HFF-Myc (cell line): ENCODE measurements at places on chromosomes 7 and 10.

GRCh38 chr10:131109726-131110125 is 201.8 kb downstream of the TCERG1L start:
- no peak for DNase-seq

GRCh38 chr7:43844257-43844656 is 25.1 kb downstream of the MRPS24 start:
- DNase-seq: no peak

- DNase-seq: no peak
Measured at GRCh38 chr10:24552346-24553016, 171.2 kb downstream of the ARHGAP21 start.

GRCh38 chr7:1672851-1673486 is 2.9 kb downstream of the ELFN1 start:
- no peak for DNase-seq

- no peak for DNase-seq
Measured at GRCh38 chr10:71209731-71210541, 2.4 kb upstream of the UNC5B start.

DNA sequence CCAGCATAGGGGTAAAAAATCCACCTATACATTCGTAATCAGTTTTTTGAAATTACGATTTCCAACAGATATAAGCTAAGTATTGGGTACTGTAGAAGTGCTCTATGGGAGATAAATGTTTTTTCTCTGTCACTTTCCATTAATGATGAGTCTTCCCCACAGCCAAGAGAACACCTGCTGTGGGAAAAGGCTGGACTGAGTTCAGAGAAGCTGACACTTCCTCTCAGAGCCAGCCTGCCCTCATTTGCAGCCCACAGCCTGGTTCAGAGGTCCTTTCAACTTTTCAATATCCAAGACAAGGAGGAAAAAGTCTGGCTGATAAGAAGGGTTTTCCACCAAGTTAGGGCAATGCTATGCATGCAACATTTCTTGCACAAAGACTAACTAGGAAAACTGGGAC is 64.5 kb upstream of the DNAJB12 start:
- DNase-seq: no peak

DNA sequence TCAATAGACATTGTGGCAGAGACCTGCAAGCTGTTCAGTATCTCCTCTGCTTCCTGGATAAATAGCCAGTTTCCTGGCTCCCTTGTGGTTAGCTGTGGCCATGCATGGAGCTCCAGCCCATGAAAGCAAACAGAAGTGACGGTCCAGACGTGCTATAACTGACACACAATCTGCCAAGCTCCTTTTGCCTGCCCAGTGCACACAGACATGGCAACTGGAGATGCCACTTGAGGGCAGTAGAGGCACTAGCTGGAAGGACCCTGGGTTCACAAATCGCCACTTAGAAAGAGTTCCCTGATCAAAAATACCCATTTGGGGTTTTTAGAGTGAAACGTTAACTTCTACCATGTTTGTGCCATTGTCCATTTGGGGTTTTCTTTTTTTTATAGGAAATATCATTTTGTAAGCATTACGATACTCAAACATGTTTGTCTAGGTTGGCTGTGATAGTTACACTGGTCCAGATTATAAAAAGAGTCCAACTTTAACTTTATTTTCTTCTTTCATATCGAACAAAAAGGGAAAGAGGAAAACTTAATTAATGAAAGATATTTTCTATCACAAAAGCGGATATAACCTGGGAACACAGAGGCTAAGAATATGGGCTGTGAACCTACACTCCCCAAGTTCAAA is 31.3 kb downstream of the KIN start:
- no peak for DNase-seq

DNA sequence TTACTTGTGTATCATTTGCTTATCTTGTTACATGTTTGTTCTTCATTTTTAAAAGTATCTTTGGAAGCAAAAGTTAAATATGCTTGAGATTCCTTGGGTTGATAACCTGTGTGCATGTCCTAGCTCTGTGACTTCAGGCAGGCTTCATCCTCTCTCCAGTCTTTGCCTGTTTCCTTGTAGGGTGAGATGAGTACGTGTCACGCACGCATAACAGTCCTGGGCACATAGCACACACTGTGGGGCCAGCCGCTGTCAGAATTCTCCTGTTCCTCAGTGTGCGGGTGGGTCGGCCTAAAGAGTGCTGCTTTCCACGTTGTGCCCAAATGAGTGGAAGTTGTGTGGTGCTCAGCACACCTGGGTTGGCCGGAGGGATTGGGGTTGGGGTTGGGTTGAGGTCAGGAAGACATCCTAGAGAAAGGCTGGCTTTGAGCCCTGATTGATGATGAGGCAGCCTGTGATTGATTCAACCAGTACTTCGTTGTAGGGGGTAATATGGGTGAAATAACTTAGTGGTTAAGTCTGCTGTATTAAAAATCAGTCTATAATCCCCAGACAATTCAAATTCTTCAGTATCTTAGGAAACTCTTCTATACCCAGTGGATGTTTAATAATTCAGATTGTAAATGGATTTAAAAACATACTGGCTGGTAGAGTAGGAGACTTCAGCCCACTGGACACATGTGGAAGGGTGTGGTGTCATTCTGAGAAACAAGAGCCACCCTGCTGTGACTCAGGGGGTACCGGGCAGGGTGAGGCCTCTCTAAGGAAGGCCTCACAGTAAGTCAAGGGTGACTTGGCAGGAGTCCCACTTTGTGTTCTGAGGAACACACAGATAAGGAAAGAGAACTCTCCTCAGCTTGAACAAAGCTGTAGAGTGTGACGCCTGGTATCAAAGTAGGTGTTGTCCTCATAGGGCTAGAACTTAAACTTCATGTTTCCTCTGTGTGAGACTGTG is 54.8 kb downstream of the DAGLB start:
- DNase-seq: peak; percentile 44

DNA sequence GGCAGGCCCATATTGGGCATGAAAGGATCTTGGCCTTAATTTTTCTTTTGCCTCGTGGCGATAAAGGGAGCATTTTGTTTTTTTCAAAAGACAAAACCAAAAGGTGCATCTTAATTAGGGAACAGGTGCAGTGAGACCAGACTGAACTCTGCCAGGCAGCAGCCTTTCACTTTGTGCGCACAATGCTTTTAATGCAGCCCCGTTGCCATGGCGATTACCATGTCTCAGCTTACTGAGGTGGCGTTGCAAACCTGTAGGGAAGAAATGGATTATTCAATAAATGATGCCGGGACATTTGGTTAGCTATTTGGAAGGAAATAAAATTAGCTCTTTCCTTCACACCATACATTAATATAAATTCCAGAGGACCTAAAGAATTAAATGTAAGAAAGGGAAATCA is 61.9 kb downstream of the MYL10 start:
- DNase-seq: no peak

DNA sequence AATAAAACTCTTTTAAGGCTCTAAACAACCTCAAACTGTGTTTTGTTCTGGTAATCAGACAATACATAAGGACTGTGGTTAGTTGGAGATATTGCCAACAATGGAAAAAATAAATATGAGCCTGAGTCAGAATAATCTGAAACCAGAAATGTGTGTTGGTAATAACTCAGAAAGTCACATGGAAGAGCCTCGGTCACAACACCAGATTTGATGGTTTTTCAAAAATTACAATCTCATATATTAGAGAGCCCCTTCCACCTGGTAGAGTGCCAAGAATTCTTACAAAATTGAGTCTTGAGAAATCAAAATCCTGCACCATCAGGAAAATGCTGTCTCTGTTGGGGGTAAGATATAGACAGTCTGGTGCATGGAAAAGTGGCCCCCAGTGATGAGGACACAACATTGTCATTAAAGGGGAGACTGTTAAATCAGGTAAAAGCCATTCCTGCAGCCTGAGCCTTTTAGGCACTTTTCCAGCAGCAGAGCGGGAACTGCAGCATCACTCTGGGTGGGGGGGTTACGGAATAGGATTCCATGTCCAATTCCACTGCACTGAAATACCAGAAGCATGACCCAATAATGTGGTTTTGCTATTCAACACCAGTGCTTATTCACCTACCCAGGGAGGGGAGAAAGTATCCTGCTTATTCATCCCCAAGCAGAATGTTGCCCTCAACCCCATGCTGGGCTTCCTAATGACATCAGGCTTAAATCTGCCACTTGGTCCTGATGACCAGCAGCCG is 9.5 kb upstream of the ADAM12 start:
- peak; percentile 83 for DNase-seq

DNA sequence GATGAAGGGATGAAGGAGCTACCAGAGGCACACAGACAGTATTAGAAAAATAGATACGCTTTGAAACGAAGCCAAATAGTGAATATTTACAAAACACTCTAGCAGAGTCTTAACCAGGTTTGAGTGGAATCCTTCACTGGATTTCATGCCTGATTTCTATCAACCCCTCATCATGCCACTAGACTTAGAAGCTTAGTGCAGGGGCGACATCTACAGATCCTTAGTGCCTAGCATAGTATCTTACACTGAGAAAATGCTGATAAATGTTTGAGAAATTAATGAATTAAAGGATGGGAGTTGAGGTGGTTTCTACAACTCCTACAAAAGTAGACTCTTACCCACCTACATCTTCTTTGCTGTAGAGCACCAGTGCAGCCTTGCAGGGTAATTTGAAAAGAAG is 54.7 kb upstream of the CCNJ start:
- DNase-seq: no peak

DNA sequence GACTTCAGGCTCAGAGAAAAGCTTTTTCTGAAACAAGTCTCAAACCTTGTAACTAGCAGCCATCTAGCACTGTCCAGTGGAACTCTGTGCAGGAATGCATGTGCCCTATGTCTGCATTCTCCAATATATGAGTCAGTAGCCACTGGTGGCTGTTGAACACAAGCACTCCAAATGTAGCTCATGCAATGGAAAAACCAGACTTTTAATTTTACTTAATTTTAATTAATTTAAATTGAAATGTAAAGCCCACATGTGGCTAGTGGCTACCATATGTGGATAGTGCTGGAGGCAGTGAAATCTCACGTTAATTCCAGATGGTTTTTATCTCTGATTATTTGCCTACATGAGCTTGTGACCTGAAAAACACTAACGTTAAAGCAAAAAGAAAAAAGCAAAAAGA is 225.1 kb downstream of the GATA3 start:
- no peak for DNase-seq

DNA sequence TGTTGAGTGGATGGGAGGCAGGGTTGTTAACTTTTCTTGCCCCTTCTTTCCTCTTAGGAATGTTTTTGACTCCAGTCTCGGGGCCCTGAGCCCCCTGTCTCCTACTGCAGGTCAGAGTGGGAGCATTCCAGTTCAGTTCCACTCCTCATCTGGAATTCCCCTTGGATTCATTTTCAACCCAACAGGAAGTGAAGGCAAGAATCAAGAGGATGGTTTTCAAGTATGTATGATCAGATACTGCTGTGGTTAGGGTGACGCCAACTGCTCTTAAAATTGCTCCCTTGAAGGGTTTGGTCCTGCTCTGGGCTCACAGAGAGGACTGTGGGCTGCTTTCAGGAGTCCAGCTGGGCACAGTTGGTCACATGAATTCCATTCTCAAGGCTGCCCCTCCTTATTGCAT is 22.0 kb downstream of the VWA2 start:
- peak; percentile 49 for DNase-seq

- DNase-seq: no peak
Measured at GRCh38 chr10:4437791-4438190, 388.2 kb upstream of the AKR1E2 start.
